ENCODE measurements at places on chromosomes 6 and 20.

- no peak for DNase-seq
Observed at GRCh38 chr6:139605350-139605749, 230.9 kb upstream of the CITED2 start.

DNA sequence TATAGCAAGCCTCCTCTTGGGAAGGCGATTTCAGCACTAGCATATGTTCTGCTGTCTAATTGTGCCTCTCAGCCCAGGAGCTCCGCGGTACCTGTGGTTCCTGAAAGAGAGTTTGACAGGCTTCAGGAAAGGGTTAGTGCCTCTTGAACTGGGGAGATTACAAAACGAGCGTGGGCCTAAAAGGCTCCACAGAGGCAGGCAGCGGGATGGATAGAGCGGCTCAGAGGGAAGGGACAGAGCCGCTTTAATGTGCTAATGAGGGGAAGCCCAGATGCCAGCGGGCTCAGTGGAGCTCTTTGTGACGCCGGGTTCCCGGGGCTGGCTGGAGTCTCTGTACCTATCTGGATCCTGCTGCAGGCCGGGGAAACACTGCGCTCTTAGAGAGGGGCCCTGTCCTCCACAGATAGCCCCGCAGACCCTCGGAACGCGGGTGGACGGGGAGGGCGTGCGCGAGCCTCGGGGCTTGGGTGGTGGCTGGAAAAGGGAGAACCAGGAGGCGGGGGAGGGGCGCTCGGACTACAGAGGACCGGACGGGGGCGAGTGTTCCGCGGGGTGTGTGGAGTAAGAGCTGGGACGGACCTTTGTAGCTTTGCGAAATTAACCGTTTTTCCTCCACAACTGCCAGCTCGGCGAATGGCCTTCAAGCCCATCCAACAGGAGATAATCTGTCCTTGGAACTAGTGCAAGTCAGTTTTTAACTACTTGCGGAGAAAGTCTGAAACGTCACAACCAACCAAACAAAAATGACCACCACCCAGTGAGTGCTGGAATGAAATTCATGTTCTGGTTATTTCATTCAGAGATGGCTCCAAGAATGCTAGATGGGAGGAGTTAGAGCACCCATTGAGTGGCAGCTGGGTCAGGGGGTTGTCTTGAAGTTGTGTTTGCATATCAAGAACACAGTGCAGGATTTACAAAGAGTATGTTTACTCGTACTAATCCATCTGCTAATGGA lies 13.0 kb downstream of the SLC35F1 start:
- no peak for DNase-seq

- no peak for DNase-seq
Observed at GRCh38 chr6:28489366-28490204, 26.0 kb downstream of the GPX6 start.

GRCh38 chr20:50385733-50386640 lies 124.2 kb upstream of the PTPN1 start:
- peak; percentile 26 for DNase-seq

DNA sequence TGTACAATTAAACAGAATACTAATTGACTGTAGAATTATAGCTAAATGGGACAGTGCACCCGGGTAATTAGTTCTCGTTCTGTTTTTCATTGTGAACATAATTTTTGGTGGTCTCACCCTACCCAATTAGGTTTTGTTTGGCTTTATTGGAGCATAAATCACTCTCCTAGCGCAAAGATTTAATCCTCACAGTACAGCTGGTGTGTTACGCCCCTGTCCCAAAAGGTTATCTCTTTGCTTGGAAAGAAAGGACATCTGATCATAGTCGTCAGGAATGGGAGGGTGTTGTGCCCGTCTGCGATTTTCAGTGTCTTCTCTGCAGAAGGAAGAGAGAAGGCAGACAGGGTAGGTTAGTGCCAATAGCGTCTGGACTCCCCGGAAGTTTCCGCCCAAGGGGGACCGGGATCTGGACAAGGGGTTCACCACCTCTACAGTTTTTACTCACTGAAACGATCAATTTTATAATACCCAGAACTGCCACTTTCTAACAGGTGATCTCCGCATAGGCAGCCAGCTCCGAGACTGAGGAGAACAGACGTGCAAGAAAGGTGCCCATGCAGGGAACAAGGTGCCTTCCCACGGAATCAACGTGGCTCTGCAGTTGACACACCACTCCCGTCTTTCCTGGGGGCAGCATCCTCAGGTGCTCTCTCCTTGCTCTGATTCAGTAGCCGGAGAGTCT lies 617.4 kb upstream of the CDH4 start:
- no peak for DNase-seq

DNA sequence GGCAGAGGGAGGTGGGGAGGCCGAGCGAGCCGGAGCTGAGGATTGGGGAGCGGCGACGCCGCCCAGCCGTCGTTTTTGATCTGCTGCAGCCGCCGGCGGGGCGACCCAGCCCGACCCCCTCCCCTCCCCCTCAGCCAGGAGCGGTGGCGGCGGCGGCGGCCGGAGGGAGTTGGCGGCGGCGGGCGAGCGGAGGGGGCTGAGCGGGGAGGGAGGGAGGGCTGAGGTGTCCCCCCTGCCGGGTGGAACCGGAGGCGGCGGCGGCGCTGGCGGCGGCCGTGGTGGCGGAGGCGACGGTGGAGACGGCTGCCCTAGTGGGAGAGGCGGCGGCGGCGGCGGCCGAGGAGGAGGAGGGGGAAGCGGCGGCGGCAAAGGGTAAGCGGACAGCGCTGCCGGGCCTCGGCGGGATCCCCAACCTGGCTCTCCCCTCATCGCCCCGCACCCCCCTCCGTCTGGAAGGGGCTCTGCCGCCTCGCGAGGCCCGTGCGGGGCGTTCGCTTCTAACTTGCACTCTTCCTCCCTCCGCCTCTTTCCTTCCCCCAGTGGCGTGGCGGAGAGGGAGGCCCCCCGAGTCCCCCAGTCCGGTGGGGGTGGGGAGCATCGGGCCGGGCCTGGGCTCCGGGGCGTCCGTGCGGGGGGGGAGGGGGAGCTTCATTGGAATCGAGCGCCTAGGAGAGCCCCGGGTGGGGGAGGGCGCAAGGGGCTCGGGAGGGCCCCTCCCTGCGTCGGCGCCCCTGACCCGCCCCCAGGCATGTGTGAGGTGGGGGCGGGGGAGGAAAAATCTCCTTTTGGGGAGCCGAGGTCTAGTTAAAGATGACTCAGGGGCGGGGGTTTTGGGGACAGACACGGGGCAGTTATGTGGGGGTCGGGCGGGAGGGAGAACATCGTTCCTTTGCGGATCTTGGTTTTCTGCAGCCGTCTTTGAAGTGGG lies at the start of gene TAB2:
Gene TAB2, plus strand, starts transcription at position 69 of the 928 bp plus-strand sequence. CDS start 52,286 bp downstream, outside the sequence.
- DNase-seq, result peak; percentile 70

GRCh38 chr6:30044630-30045029 lies 16.4 kb upstream of the POLR1H start:
- DNase-seq, result no peak

- DNase-seq, result no peak
Observed at GRCh38 chr6:96532399-96532798, 10.8 kb downstream of the UFL1 start.

DNA sequence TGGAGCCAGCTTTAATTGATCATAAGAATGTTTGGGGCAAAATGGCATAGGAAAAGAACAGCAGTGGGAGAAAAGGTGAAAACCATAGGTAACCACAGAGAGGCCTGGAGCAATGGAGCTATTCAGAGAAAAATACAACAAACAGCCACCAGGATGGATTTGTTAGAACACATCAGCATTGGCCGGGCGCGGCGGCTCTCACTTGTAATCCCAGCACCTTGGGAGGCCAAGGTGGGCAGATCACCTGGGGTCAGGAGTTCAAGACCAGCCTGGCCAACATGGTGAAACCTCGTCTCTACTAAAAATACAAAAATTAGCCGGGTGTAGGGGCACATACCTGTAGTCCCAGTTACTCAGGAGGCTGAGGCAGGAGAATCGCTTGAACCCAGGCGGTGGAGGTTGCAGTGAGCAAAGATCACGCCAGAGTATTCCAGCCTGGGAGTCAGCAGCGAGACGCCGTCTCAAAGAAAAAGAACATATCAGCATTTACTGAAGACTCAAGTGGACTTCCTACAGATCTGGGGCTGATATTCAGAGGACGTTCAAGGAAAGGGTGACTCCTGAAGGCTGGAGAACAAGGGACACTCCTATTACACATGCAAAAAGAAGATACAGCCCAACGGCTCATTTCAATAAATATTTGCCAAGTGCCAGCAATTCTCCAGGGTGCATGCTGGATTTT lies 20.2 kb downstream of the SNHG17 start:
- DNase-seq, result no peak

GRCh38 chr6:136069119-136069518 lies 181.0 kb downstream of the MTFR2 start:
- DNase-seq, result no peak

DNA sequence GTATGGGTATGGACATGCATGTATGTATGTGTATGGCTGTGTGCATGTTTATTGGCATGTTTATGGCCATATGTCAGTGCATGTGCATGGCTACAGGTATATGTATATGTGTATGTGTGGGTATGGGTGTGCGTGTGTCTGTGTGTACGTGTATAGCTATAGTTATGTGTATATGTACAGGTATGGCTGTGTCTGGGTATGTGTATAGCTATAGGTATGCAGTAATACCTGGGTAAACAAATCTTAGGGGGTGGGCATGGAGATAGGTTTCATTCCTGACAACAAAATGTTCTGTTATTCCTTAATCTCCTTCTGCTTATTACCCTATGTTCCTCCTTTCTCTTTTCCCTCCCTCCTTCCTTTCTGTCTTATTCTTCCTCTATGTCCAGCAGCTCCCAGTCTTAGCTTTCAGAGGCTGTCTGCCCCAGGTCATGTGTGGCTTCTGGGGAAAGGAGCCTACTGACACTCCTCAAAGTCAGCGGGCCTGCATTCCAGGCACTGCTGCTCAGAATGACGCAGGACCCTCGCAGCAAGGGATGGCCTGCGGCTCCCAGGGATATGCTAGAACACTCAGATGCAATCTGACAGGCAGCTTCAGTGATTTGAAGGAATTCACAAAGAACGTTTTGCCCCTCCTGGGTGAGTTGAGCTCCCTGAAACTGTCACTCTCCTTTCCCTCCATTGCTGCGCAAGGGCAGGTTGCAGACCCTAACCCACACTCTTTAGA lies 139.3 kb upstream of the PHACTR1 start:
- no peak for DNase-seq

DNA sequence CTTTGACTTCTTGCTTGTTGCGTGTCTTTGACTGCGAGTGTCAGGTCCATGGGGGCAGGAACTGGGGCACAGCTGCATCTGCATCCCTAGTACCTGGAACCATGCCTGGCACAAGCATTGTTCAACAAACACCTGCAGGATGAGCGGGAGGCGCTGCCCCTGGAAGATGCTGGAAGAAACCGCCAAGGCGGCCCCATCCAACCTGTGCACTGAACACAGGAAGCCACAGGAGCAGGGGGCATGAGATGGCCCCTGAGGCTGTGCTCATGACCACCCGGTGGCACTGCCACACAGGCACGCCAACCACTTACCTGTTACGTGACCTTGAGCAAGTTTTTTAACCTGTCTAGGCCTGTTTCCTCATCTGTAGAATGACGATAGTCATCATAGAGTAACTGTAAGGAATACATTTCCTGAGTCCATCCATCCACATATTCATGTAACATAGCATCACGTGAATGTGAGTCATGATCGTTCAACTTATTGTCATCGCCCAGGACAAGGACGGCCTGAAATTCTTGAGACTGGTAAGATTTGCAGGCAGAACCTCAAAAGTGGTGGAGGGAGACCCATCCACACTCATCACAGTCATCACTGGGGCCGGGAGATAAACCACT lies 374.2 kb downstream of the PREX1 start:
- no peak for DNase-seq

- DNase-seq, result no peak
Observed at GRCh38 chr6:113397236-113397635, 459.9 kb upstream of the MARCKS start.

- DNase-seq, result no peak
Observed at GRCh38 chr20:20130399-20130798, 78.1 kb downstream of the CFAP61 start.

DNA sequence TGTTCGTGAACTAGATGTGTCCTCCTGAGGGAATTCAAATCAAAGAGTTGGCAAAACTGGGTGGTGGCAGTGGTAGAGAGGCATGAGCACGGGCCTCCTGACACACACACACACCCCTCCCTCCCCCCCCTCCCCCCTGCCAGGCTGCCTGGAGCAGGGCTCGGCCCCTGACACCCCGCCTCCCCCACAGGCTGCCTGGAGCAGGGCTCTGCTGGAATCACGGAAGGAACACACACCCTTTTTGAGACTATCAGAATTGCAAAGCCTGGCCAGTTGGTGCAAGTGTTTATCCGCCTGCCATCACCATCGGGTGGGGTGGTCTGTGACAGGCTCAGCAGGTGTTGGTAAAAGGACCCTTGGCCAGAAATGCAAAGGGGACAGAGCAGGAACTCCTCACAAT lies 59.0 kb downstream of the FAM120B start:
- DNase-seq, result no peak

GRCh38 chr6:79784395-79784753 lies 153.2 kb downstream of the SH3BGRL2 start:
- no peak for DNase-seq

DNA sequence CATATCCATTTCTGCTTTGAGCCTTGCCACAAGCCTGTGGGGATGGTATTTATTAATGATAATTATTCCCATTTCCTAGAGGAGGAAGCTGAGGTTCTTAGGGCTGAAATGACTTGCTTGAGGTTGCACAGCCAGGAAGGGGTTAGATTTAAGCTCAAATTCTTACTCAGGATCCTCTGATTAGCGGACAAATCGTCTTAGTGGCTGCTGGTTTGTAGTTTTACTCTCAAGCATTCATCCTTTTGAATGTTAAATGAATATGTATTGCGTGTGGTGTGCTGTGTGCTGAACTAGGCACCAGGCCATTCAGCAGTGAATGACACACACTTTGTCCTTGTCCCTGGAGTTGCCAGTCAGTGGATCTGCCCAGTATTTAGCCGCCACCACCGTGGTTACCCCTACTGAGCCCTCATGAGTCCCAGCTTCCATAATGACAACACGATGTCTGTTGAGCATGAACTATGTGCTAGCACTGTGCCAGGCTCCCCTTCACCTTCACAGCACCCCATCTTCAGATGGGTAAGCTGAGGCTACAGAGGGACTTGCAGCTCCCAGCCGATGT lies 10.0 kb downstream of the PACSIN1 start:
- no peak for DNase-seq

GRCh38 chr6:146881228-146882181 lies 282.7 kb downstream of the ADGB start:
- DNase-seq, result no peak

GRCh38 chr6:44682280-44682679 lies 294.8 kb downstream of the CDC5L start:
- DNase-seq, result no peak

- no peak for DNase-seq
Observed at GRCh38 chr6:27471365-27472115, 1.4 kb downstream of the ZNF184 start.

DNA sequence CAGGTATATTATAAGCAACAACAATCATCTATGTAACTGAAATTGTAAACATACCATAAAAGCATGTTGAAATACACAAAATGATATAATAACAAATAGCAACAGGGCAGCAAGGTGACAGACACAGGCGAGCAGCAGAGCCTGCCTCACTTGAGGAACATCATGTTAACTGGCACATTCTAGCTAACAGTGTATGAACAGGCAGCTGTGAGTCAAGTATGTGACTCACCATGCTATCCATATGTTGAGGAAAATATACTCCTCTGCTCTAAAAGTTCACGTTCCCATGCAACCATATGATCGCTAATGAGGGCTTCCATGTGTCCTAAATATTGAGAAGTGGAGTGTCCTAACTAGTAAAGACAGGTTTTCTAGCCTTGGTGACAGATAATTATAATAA lies 18.4 kb downstream of the SERAC1 start:
- no peak for DNase-seq

- no peak for DNase-seq
Observed at GRCh38 chr6:16421462-16421960, 183.1 kb downstream of the GMPR start.

GRCh38 chr6:169231790-169232506 lies 21.7 kb downstream of the THBS2 start:
- DNase-seq, result no peak

Data from T-helper 22 cell (primary cell).